ENCODE measurements at places on chromosomes 7 and 10. TPM values are rescaled to one million over a fixed set of nuclear protein-coding genes. Genes with fewer than 3 reads are reported as not detected.
A peak's percentile ranks its signal among the peaks of the same experiment; 100 is the strongest.

Gene DRGX
- total RNA-seq = not detected

DNA sequence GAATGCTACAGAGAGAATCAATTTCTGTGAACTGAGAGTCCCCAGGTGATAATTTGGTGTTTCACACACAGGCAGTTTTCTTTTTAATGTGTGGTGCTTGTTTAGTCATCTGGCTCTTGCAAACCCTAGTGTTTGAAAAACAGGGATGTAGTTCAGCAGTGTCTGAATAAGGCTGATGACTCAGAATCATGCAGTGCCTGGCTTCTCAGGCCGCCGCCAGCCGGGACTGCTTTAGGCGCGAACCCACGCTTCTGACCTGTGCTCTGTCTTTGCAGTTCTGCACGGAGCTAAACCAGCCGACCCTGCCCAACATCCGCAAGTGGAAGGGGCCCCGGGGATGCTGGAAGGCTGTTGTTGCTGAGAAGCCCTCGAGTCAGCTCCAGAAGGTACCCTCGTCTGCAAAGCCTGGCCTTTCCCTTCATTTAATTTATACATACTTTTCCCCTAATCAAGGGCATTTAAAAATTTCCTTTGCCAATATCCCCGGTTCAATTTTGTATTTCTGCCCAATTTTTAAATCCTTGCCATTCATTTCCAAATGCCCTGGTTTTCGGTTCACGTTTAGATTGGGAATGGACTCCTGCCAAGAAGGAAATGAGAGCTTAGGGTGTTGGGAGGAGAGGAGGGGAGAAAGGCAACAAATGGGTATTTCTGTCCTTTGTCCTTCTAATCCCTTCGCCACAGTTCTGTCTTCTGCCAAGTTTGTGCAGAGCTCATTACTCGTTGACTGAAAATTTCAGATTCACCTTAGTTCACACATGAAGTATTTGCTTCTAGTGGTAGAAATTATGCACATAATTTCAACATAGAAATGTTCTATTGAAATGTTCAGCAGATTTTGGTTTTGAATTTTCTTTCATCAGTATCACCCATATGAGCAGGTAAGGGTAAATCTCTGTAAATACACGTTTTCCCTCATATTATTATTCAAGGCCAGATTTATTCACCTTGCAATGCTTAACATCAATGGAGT is 108.5 kb upstream of the ANLN start:
- DNase-seq = peak; percentile 95

DNA sequence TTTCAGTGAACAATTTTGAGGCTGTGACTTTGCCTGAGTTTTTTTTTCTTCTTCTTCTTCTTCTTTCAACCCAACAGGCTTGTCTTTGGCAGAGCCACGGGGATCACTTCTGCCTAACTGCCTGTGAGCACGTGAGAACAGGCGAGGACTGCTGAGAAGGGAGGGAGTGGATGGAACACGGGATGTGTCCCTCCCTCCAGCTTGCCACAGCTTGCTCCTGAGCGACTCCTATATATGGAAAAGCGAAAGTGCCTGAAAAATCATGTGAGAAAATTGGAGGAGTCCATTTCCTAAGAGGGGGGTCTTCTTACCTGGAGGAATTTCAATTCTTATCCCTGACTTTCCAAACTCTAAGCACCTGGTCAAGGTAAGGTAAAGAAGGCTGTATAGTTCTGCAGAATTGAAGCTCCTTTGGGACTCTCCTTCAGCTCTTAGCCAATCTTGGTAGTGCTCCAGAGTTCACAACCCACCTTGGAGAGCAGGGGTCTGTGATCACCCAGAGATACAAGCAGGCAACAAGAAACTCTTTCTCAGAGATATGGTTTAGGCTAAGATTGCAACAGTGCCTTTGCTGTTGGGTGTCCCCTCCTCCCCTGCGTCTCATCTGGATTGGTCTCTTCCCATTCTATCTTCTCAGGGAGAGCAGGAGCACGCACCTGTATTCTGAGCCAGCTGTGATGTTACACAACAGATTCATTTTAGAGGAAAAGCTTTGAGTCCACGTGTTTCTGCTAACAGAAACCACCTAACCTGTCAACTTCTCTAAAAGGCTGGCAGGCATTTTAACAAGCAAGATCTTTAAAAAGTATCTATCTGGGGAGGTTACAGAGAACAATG is at the start of gene MAT1A:
Gene MAT1A (minus strand): TSS at position 208 of the 837 bp plus-strand sequence. CDS start 235 bp downstream, outside the sequence.
- peak; percentile 83 for DNase-seq

DNA sequence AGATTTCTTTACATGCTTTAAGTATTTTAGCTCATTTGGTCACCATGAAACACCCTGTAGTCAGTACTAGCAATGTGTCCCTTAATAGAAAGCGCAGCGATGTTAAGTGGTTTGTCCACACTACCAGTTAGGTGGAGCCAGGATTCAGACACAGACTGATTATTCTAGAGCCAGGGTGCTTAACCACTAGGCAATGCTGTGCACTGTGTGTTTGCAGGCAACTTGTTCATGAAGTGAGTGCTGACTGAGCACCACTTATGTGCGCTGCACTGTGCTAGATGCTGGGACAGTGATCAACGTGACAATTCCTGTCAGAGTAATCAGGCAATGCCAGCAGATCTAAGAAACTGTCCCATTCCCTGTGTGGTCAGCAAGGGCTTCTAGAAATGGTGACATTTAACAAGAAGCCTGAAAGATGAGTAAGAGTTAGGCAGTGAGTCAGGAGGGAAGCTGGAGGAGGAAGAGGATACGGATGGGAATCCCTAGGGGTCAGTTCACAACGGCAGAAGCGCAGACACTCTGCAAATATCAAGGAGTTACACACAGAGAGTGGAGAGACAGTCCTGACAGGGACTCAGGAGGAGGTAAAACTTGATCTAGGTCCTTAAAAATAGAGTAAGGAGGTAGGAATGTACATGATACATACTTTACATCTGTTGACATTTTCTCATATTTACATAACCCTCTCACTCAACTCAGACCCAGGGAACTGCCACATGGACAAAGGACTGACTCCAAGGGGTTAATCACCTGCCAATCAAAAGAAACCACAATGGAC is 69.7 kb upstream of the EGR2 start:
- DNase-seq = no peak

DNA sequence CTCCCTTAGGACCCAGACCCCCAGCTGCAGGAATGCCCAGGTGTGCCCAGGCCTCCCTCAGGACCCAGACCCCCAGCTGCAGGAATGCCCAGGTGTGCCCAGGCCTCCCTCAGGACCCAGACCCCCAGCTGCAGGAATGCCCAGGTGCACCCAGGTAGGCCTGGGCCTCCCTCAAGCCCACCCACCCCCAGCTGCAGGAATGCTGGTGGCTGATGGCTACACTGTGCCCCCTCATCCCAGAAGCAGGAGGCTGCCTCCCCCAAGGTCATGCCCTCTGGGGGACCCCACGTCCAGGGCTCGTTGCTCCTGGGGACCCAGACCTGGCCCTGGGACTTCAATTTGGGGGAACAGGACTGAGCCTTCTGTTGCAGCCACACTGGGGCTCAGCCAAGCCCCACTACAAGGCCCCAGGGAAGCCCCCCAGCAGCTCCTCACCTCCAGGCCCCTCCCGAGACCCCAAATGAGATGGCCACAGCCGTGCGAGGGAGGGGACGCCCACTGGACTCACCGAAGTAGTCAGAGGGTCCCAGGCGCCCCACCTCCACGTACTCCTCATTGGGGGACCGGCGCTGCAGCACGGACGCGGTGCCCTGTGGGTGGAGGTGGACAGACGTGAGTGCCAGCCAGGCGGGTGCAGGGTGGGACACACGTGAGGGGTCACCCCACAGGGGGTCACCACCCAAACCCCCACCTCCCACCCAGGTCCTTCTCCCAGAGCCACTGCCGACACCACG is 31.4 kb upstream of the PDGFA start:
- DNase-seq = no peak

DNA sequence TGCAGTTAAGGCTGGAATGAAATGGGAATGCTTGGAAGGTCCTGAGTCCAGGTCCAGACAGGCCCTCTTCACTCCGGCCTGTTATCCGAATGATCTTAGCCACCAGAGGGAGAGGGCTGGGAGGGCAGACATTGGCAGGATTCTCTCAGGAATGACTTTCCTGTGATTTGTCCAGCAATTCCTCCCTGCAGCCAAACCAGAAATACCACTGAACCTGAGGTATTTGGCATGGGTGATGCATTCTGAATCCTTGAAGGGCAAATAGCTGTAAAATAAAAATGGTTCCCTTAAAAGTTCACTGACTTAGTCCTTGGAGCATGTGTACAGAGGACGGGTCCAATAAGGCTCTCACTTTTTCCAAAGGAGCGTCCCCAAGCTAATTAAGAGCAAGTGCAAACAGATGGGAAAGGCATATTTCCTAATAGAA is 77.5 kb upstream of the HABP2 start:
- peak; percentile 16 for DNase-seq

Measured in H4 (cell line).